ENCODE measurements at places on chromosomes 6 and 20. TPM values are rescaled to one million over a fixed set of nuclear protein-coding genes. Genes with fewer than 3 reads are reported as not detected.
A peak's percentile ranks its signal among the peaks of the same experiment; 100 is the strongest.

Gene NKX2-4
- total RNA-seq, result not detected

Gene OPRM1
- total RNA-seq, result not detected

DNA sequence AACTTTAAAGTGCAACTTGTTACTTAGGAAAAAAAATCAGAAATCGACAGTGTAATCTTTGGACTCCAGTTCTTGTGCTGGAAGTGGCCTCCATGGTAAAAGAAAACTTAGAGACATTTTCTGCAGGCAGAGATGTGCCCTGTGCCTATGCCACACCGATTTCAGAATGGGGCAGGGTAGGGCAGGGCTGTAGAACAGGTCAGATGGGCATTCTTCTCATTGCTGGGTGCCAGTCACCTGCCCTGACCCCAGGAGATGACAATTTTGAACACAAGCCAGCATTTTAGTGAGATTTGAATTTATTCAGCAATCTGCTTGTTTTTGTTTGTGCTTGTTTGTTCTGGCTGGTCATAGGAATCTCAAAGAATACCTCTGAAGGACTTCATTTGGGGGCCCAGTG lies 63.3 kb downstream of the SASH1 start:
- no peak for DNase-seq

- DNase-seq, result no peak
Measured at GRCh38 chr20:25178563-25179438, 16.7 kb upstream of the ENTPD6 start.

GRCh38 chr20:49635166-49635565 lies 67.2 kb upstream of the PTGIS start:
- peak; percentile 57 for DNase-seq

GRCh38 chr6:134435814-134436280 lies 117.9 kb upstream of the SGK1 start:
- DNase-seq, result no peak

- DNase-seq, result no peak
Measured at GRCh38 chr6:167568407-167569024, 243.6 kb downstream of the TTLL2 start.

GRCh38 chr20:53291548-53291947 lies 302.1 kb downstream of the ZNF217 start:
- DNase-seq, result no peak

GRCh38 chr20:23541330-23541729 lies 27.0 kb downstream of the CST9L start:
- no peak for DNase-seq

Measured in left ventricle myocardium superior (tissue), 1 donor.